ENCODE measurements at places on chromosomes 12 and 14. TPM values are rescaled to one million over a fixed set of nuclear protein-coding genes. Genes with fewer than 3 reads are reported as not detected.
A peak's percentile ranks its signal among the peaks of the same experiment; 100 is the strongest.

Gene OLR1
- 1.2 TPM for total RNA-seq

Gene COX8C
- total RNA-seq = 0.33 TPM

Gene TSPAN8
- total RNA-seq = under 0.01 TPM

Gene TBX5
- total RNA-seq = 16.8 TPM

Gene TAMALIN
- total RNA-seq = 12.1 TPM

Gene IL26
- total RNA-seq = not detected

Gene NR2C1
- total RNA-seq = 25.6 TPM

Gene SOAT2
- not detected for total RNA-seq

Gene AQP2
- total RNA-seq = not detected

Gene TMTC1
- total RNA-seq = 222 TPM

Gene PKP2
- total RNA-seq = under 0.01 TPM

Gene AICDA
- not detected for total RNA-seq

Gene TSPAN9
- 35.2 TPM for total RNA-seq

Gene MANSC4
- total RNA-seq = 0.17 TPM

Gene PPM1A
- total RNA-seq = 21.8 TPM

Gene GLT1D1
- under 0.01 TPM for total RNA-seq

DNA sequence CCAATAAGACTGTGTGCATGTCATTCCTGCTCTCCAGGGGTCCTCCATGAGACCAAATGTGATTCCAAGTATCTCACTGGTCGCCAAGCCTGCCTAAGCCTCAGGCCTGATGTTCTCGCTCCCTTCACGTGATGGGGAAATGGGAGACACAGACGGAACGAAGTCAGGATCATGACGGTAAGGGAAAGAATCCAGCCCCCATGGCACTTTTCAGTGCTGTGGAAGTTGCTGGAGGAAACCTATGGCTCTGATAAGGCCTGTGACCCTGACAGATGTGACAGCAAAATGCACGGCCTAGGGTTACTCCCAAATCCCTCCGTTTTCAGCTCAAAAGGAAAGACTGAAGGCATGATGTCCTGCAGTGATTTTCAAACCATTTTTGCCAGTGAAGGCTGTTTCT, 184.9 kb downstream of the CALM1 start:
- no peak for DNase-seq

DNA sequence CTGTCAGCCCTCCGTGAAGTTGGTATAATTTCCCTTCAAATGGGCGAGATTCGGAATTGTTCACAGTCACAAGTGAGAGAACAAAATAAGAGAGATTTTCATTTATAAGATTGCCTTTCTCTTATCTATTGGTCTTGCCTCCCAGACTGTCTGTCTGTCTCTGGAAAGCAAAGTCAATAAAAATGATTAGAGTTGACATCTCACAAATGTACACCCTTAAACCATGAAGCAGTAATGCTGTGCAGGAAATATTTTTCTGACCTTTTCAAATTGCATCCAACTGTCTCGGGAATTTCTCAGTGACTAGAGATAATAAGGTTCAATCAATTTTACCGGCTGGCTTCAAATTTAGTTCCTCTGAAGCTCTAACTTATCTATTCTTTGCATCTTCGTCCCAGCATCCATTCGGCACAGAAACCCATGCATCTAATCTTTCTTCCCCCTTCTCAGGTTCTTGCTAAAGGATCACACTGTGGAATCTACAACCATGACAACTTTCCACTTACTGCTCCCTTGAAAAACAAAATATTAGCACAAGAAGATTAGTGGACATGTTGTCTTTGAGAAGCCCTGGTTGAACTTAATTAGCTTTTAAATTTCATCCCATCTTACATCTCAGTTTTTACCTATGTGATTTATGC, 93.1 kb downstream of the RMST start:
- DNase-seq = no peak

GRCh38 chr14:20412411-20412810, 890 bp downstream of the TEP1 start:
- no peak for DNase-seq

- no peak for DNase-seq
Observed at GRCh38 chr14:76500480-76500879, 124.5 kb downstream of the ESRRB start.

- DNase-seq = peak; percentile 56
Observed at GRCh38 chr12:66596199-66596598, 82.7 kb downstream of the GRIP1 start.

- no peak for DNase-seq
Observed at GRCh38 chr14:75847584-75847983, 134.2 kb downstream of the TGFB3 start.

- DNase-seq = no peak
Observed at GRCh38 chr12:90902596-90902995, 52.4 kb downstream of the CCER1 start.

DNA sequence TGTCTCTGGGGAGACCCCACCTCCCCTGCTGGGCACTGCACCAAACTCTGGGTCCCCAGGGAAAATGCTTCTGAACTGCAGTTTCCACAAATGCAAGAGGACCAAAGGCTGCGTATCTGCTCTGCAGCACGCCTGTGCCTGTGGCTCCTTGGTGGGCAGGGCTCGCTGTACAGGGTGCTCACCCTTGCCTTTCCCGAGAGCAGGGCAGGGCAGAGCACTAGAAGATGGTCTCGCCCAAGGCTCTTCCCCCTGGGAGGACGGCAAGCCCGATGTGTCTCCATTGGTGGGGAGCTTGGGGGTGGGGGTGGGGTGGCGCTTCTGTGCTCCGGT, 175.3 kb upstream of the RTL1 start:
- no peak for DNase-seq

GRCh38 chr12:47319746-47320145, 240.0 kb upstream of the AMIGO2 start:
- DNase-seq = no peak

DNA sequence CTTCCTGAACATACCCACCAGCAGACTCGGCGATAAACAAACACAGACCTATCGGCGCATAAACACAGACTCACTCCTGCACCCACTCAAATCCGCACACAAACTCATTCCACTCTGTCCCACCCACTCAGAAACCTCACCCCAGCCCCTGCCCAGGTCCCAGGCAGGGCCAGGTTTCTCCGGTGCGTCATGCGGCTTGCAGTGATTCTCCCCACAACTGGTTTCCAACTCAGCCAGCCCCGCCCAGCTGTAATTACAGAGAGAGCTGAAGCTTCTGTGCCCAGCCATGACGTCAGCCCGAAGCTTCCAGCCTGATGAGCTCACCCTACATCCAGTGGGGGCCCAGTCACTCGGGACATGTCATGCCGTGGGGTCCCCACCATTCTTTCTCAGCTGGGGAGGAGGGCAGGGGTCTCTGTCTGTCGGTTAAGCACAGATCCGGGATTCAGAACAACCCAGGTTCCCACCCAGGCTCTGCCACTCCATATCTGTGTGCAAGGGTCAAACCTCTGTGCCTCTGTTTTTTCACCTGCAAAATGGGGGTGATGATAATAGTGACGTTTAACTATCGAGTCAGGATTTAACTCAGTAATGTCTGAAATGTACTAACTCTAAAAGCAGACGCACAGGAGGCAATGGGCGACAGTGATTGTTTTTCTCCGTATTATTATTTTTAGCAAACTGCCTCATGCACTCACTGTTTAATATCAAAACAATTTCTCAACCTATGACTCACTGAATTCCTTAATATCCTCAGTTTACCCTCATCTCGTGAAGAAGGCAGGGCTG, 2.3 kb upstream of the HSPB8 start:
- peak; percentile 95 for DNase-seq

- DNase-seq = no peak
Observed at GRCh38 chr12:43162138-43162537, 389.9 kb downstream of the ADAMTS20 start.

DNA sequence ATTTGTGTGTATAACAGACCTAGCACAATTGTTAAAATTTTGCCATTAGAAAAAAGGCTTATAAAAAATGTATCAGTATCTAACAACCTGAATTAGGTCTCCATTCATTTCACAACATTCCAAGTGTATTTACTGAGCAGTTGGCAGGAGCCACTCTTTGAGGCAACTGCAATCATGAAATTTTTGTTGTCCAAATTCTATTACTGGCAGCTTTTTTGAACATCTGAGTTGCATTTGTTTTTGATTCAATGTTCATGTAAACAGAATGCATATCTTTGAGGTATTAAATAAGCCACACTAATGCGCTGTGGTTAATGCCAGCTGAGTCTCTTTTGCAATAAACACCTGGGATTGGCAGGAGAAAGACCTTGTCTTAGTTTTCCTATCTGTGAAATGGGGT, 8.7 kb downstream of the KITLG start:
- no peak for DNase-seq

GRCh38 chr12:56803750-56804149, 40.6 kb downstream of the HSD17B6 start:
- DNase-seq = no peak

GRCh38 chr12:71684081-71684480, 1.8 kb upstream of the TMEM19 start:
- DNase-seq = no peak

- no peak for DNase-seq
Observed at GRCh38 chr14:24070285-24071143, 848 bp upstream of the CPNE6 start.

GRCh38 chr14:74568911-74569310, 43.1 kb downstream of the LTBP2 start:
- peak; percentile 33 for DNase-seq

- no peak for DNase-seq
Observed at GRCh38 chr12:45427042-45427441, 211.1 kb downstream of the ANO6 start.

GRCh38 chr12:20196767-20197166, 171.6 kb upstream of the PDE3A start:
- no peak for DNase-seq

DNA sequence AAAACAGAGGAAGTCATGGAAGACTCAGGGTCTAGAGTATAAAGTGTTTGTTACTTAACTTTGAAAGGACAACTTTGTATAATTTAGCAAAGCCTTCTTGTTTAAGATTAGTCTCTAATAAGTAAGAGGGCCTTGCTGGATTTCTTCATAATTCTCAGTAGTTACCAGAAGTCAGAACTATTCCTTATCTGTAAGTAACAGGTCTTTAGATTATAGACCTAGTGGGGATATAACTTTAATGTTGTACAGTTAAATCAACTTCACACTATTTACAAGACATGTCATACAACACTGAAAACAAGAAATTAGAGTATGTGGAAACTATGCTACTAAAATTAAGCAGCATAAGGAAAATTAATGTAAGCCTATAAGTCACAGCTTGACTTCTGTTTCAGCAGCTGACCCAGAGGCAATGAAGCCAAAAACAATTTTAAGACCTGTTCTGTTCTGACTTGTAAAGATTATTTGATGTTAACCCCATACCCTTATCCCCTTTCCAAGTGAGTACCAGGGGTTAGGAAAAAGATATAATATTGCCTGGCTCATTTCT, 398.3 kb downstream of the RAD51B start:
- DNase-seq = no peak

GRCh38 chr12:18798535-18799361, 60.8 kb downstream of the CAPZA3 start:
- DNase-seq = peak; percentile 52

DNA sequence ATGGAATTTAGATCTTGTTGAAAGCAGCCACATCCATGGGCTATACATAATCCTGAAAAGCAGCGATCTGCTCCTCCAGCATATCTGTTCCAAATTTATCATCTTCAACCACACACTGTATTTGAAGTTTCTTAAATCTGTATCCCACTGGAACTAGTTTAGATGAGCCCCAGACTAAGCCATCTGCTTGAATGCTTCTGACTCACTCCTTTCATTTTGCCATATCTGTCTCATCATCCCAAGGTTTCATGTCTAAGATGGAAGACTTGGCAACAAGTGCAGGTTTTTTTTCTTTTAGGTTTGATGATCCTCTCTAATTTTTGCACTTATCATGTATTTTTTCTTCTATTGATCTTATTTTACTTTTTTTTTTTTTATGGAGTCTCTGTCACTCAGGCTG, 54.4 kb upstream of the TMEM263 start:
- DNase-seq = peak; percentile 60

DNA sequence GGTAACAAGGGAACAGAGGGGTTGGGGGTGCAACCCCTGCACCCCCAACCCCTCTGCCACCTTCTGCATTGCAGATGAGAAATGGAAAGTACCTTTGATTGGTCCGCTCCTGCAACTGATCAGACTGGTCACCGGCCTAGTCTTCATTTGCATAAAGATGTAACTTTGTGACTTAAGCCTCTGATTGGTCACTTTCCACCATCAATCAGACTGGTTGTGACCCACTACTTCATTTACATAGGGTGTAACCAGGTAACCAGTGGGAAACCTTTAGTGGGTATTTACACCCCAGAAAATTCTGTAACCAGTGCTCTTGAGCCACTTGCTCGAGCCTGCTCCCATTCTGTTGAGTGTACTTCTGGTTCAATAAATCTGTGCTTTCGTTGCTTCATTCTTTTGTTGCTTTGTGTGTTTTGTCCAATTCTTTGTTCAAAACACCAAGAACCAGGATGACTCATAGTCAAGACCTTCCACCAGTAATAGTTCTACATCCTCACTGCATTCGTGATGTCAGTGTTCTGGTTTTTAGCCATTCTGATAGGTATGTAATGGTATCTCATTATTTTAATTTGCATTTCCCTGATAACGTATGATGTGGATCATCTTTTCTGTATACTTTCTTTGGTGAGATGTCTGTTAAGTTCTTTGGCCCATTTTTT, 30.8 kb downstream of the LEMD3 start:
- DNase-seq = no peak

- DNase-seq = no peak
Observed at GRCh38 chr14:34138175-34138574, 187.3 kb upstream of the EGLN3 start.

GRCh38 chr12:42612231-42612613, 22.7 kb upstream of the PRICKLE1 start:
- DNase-seq = peak; percentile 25

- peak; percentile 33 for DNase-seq
Observed at GRCh38 chr14:100822532-100823296, 3.2 kb upstream of the MEG3 start.

- DNase-seq = no peak
Observed at GRCh38 chr14:87017335-87017734, 975.6 kb downstream of the GALC start.

- no peak for DNase-seq
Observed at GRCh38 chr12:29750131-29750927, 33.4 kb downstream of the TMTC1 start.

DNA sequence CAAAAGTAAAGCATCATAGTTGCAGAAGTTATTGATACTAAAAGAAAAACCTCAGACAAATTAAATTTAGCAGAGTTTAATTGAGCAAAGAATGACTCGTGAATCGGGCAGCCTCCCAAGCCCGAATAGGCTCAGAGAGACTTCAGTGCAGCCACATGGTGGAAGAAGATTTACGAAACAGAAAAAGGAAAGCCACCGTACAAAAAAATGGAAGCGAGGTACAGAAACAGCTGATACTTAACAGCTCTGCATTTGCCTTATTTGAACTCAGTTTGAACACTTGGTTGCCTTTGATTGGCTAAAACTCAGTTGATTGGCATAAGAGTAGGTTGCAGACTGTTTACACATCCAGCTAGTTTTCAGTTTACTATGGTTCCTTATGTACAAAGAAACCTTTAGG, 12.9 kb downstream of the TTC9 start:
- peak; percentile 20 for DNase-seq

DNA sequence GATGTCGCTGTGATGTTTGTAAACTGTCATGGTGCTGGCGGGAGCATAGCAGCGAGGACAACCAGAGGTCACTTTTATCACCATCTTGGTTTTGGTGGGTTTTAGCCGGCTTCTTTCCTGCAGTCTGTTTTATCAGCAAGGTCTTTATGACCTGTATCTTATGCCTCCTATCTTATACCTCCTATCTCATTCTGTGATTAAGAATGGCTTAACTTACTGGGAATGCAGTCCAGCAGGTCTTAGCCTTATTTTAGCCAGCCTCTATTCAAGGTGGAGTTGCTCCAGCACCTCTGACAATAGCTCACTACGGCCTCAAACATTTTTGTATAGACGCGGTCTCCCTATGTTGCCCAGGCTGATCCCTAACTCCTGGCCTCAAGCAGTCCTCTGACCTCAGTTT, 53.7 kb downstream of the B4GALNT3 start:
- no peak for DNase-seq

Data from fibroblast of lung (primary cell).